Body of pancreas (tissue), 4 donors: ENCODE measurements at places on chromosomes 3 and 15. TPM values are rescaled to one million over a fixed set of nuclear protein-coding genes. Genes with fewer than 3 reads are reported as not detected.
A peak's percentile ranks its signal among the peaks of the same experiment; 100 is the strongest.

Gene SPINT1
- 134 TPM for total RNA-seq

Gene SLC12A1
- not detected for total RNA-seq

Gene EIF1B
- total RNA-seq: 15.8 TPM

Gene FOXB1
- total RNA-seq: not detected

Gene SLC51A
- not detected for total RNA-seq

Gene LDHAL6B
- not detected for total RNA-seq

Gene ZNF106
- total RNA-seq: 28.0 TPM

DNA sequence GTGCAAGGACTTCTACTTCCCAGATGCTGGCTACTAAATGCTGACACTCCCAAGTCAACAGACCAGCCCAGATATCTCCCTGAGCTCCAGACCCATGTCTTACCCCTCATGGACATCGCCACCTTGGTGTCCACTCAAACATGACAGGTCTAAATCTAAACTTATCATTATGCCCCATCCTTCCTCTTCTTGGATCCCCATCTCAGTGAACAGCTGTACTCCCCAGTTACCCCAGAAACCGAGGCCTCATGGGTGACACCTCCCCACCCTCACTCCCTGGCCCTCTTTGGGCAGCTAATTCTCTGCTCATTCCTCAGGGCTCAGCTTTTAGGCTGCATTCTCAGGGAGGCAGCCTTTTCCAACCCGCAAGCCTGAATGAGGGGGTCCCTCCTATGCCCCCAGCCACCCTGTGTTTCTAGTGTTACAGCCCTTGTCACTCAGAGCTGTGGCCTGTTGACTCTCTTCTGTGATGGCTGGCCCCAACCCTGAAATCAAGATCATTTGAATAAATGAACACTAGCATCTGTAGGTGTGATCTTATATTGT lies 5.4 kb downstream of the EHD4 start:
- no peak for DNase-seq
- peaks cover 53% of the 10 kb centered on the region for H3K4me1 ChIP-seq
- no peaks in the 10 kb centered on the region for H3K36me3 ChIP-seq
- H3K27ac ChIP-seq: peak overlapping the region; percentile 98
- no peak overlapping the region for H3K4me3 ChIP-seq

GRCh38 chr3:22969276-22969675 lies 233.9 kb upstream of the UBE2E2 start:
- no peaks in the 10 kb centered on the region for H3K36me3 ChIP-seq
- no peak for DNase-seq
- no peaks in the 10 kb centered on the region for H3K4me1 ChIP-seq
- no peak overlapping the region for H3K4me3 ChIP-seq

- no peak for DNase-seq
- no peak overlapping the region for H3K4me3 ChIP-seq
- H3K27ac ChIP-seq: no peak overlapping the region
- H3K4me1 ChIP-seq: no peaks in the 10 kb centered on the region
- no peaks in the 10 kb centered on the region for H3K27me3 ChIP-seq
These were observed 143.0 kb downstream of the EPHB1 start for GRCh38 chr3:134938029-134938525.

DNA sequence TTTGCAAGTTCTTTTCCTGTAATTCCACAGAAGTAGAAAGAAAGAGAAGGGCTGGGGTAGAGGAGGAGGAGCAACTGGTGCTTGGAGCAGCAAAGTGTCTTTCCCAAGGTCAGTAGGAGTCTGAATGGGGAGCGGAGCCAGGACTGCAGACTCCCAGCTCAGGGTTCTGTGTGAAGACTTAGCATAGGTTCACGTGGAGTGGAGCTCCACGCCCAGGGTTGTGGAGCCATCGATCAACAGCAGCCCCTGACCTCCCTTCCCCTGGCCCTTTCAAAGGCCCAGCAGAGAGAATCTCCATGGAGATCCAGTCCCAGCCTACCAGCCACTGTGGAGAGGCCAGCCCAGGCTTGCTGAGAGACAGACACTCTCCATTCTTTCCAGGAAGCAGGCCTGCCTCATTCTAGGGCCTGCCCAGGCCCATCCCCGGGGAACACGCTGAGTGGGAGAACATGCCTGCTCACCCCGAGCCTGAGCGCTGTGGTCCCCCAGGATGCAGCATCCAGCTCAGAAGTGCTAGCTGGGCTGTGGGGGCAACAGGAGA lies 62.1 kb downstream of the CORO2B start:
- H3K27ac ChIP-seq: no peak overlapping the region
- DNase-seq: no peak
- H3K27me3 ChIP-seq: no peaks in the 10 kb centered on the region
- H3K4me3 ChIP-seq: no peak overlapping the region
- H3K36me3 ChIP-seq: no peaks in the 10 kb centered on the region

DNA sequence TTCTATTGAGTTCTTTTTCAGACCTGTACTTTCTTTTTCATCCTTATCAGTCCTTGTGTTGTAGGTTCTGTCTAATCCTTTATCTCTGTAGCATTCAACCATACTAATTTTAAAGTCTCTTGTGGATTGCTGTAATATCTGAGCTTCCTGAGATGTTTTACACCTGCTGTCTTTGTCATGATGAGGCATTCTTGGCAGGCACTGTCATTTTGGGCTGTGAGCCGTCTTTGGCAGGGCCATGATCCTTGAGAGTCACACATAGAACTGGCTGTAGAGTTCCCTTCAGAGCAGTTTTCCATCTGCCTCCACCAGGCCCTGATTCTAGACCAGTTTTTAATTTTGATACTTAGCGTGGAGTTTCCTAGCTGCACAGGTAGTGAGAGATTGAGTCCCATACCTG lies 6.7 kb downstream of the EFCC1 start:
- H3K4me1 ChIP-seq: peaks cover 15% of the 10 kb centered on the region
- H3K27me3 ChIP-seq: no peaks in the 10 kb centered on the region
- H3K4me3 ChIP-seq: no peak overlapping the region

- H3K27ac ChIP-seq: peak overlapping the region; percentile 78
- H3K36me3 ChIP-seq: no peaks in the 10 kb centered on the region
These were observed 121.3 kb downstream of the CD47 start for GRCh38 chr3:107969525-107969924.

- H3K36me3 ChIP-seq: no peaks in the 10 kb centered on the region
- no peaks in the 10 kb centered on the region for H3K27me3 ChIP-seq
- no peak overlapping the region for H3K27ac ChIP-seq
- H3K4me3 ChIP-seq: no peak overlapping the region
These were observed 392.0 kb upstream of the RORA start for GRCh38 chr15:61621146-61621545.
